ENCODE measurements at places on chromosomes 4 and X. TPM values are rescaled to one million over a fixed set of nuclear protein-coding genes. Genes with fewer than 3 reads are reported as not detected.
A peak's percentile ranks its signal among the peaks of the same experiment; 100 is the strongest.

Gene ADAD1
- not detected for total RNA-seq

GRCh38 chrX:132063334-132063733 lies 40.2 kb downstream of the STK26 start:
- DNase-seq: no peak

DNA sequence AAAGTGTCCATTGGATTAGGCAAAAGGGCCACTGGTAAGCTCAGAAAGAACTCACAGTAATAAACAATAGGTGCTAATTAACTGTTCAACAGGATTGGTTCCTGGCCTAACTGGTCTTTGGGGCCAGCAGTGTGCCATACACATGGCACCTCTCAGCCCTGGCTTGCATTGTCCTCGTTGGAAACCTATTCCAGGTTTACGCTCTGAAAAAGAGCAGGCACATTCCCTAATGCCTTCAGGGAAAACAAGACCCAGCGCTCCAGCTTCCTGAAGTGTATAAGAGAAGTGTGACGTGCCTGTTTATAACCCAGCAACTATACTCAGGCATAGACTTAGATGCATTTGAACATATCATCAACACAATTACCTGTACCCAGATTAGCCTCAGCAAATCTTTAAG lies 51.9 kb upstream of the RBM47 start:
- DNase-seq: no peak

GRCh38 chr4:106707776-106708463 lies 328.2 kb downstream of the DKK2 start:
- DNase-seq: no peak

Gene POU3F4
- total RNA-seq: not detected

GRCh38 chr4:82948647-82949204 lies 48.2 kb downstream of the THAP9 start:
- DNase-seq: peak; percentile 52

- no peak for DNase-seq
Observed at GRCh38 chrX:15413101-15413500, 28.9 kb upstream of the VEGFD start.

GRCh38 chr4:160038615-160039014 lies 935.7 kb downstream of the RAPGEF2 start:
- DNase-seq: no peak

Gene MAB21L2
- 11.7 TPM for total RNA-seq

Gene TCEANC
- 1.4 TPM for total RNA-seq

Gene MAGEC1
- total RNA-seq: not detected

GRCh38 chr4:10089346-10089745 lies 27.3 kb downstream of the WDR1 start:
- DNase-seq: no peak

DNA sequence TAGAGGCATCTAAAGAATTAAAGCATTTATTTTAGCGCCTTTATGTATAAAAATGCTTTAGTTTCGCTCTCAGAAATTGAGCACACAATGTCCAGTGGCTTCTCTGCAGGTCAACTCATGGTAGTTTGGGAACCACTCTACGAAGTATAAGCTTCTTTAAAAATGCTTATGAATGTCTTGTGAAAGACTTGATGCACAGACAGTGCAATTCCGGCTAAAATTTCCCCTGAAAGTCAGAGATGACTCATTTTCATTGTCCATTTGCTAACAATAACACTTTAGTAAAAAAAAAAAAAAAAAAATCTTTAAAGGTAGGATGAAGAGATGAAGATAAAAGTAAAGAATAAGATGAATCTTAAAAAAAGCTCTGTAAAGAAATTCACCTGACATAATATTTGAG lies 117.2 kb downstream of the PDHA2 start:
- DNase-seq: no peak

GRCh38 chr4:20456407-20456806 lies 204.7 kb downstream of the SLIT2 start:
- DNase-seq: peak; percentile 20

Gene GAGE2A
- total RNA-seq: not detected

GRCh38 chr4:36115312-36115711 lies 129.0 kb downstream of the ARAP2 start:
- no peak for DNase-seq

Gene ADH1A
- not detected for total RNA-seq

- DNase-seq: no peak
Observed at GRCh38 chr4:37728064-37728463, 41.9 kb upstream of the RELL1 start.

- no peak for DNase-seq
Observed at GRCh38 chrX:32987142-32987541, 224.2 kb downstream of the DMD start.

DNA sequence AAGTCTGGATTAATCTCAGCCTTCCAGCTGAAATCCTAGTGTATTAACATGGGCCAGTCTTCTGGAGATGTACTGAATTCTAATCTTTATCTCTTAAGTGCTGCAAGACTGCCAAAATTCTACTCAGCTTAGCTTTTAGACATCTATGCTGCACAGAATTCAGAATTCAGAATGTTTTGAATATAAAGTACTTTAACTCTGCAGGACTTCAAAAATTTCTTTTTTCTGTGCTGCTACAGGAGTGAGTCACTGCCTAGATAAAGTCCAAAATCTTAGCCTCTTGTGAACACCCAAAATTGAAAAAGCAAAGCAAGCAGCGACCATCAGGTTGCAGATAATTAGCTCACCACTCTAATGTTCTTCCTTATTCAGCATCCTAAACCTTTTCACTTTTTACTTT lies 1092.6 kb upstream of the PCDH10 start:
- peak; percentile 16 for DNase-seq

GRCh38 chr4:127936974-127937373 lies 28.0 kb downstream of the MFSD8 start:
- peak; percentile 30 for DNase-seq

DNA sequence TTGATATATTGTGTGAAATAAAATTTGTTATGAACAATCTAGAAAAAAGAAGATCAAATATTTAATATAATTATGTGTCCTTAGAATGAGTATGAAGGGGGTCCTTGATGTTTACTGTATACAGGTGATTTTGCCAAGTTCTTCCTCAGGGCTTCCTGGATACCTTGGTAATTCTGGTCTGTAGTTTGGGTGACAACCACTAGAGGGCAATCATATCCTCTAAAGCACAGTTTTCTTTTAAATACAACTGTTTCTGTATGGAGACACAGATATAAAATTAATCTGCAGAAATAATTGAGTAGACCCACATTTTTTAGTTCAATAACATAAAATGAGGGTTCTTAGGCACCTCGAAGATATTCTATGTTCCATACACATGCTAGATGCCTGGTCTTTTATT lies 157.7 kb downstream of the SPANXN1 start:
- DNase-seq: peak; percentile 15

GRCh38 chr4:23369331-23369730 lies 520.5 kb downstream of the PPARGC1A start:
- DNase-seq: no peak

GRCh38 chrX:54994668-54995351 lies 822 bp upstream of the PFKFB1 start:
- DNase-seq: no peak

Gene KCND1
- 0.28 TPM for total RNA-seq

GRCh38 chr4:5979981-5980380 lies 38.2 kb downstream of the C4orf50 start:
- DNase-seq: no peak

Gene POLN
- 0.72 TPM for total RNA-seq

GRCh38 chr4:15811703-15812337 lies 33.7 kb downstream of the CD38 start:
- DNase-seq: no peak

- peak; percentile 71 for DNase-seq
Observed at GRCh38 chr4:113760795-113761619, 531 bp downstream of the CAMK2D start.

DNA sequence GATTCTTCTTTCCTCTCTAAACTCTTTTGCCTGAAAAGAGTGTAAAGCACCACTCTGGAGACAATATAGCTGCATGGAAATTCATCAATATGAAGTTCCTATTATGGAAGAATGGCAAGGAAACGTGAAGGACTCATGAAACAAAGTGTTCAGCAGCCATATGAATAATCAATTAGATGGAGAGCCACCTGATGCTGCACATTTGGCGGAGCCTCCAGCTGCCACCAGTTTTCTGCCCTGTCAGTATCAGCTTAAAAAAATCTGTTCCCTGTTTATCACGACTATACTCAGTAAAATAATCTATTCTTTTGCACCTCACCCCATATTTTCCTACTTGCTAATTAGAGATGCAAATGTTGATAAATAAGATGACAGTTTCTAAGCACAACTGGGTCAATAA lies 276.0 kb downstream of the UNC5C start:
- no peak for DNase-seq

Gene GLUD2
- total RNA-seq: 1.6 TPM

Gene HTN3
- total RNA-seq: not detected

Gene PDZD4
- 0.28 TPM for total RNA-seq

DNA sequence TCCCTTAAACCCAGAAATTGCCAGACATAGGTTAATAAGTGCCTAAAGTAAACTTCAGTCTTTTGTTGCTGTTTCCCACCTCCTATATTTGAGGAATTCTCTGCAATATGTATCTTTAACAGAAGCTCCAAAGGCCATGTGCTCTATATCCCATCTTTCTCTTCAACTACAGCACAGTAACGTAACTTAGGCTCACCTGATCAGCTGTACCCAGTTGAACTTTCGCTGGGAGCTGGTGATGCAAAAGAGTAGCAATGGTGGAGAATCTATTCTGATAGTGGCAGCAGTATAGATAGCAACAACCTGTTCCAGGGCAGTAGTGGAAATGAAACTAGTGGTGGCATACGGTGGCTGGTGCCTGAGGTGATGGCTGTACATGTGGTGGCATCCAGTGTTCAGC lies 33.2 kb upstream of the YTHDC1 start:
- no peak for DNase-seq

- DNase-seq: no peak
Observed at GRCh38 chr4:37453999-37454800, 209.7 kb downstream of the NWD2 start.

GRCh38 chrX:40950546-40950945 lies 134.7 kb upstream of the USP9X start:
- DNase-seq: no peak

- no peak for DNase-seq
Observed at GRCh38 chr4:81562093-81562492, 90.4 kb upstream of the RASGEF1B start.

- DNase-seq: peak; percentile 80
Observed at GRCh38 chr4:38759113-38759789, 23.5 kb downstream of the TLR10 start.

DNA sequence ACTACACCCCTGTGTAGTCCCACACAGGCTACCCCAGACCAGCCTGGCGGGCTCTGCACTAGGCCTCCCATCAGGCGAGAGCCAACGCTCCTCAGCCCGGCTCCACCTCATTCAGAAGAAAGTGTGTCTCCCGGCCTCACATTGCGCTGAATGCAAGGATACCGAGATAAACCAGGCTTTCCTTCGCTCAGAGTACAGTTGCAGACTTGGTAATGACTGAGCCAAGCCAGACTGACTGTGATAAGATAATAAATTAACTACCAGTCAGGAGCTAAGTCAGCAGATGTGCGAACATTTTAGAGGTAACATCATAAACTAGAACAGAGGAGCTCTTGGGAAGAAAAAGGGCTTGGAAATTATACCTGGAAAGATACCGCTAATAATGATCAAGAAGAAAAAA lies 397.6 kb downstream of the TRIML1 start:
- DNase-seq: no peak

GRCh38 chrX:24277405-24277804 lies 36.5 kb downstream of the SUPT20HL2 start:
- DNase-seq: no peak

GRCh38 chr4:10046471-10046870 lies 25.2 kb upstream of the SLC2A9 start:
- no peak for DNase-seq

GRCh38 chrX:8721536-8721935 lies 10.4 kb downstream of the ANOS1 start:
- no peak for DNase-seq

GRCh38 chrX:143058120-143058519 lies 32.4 kb downstream of the SPANXN4 start:
- no peak for DNase-seq

DNA sequence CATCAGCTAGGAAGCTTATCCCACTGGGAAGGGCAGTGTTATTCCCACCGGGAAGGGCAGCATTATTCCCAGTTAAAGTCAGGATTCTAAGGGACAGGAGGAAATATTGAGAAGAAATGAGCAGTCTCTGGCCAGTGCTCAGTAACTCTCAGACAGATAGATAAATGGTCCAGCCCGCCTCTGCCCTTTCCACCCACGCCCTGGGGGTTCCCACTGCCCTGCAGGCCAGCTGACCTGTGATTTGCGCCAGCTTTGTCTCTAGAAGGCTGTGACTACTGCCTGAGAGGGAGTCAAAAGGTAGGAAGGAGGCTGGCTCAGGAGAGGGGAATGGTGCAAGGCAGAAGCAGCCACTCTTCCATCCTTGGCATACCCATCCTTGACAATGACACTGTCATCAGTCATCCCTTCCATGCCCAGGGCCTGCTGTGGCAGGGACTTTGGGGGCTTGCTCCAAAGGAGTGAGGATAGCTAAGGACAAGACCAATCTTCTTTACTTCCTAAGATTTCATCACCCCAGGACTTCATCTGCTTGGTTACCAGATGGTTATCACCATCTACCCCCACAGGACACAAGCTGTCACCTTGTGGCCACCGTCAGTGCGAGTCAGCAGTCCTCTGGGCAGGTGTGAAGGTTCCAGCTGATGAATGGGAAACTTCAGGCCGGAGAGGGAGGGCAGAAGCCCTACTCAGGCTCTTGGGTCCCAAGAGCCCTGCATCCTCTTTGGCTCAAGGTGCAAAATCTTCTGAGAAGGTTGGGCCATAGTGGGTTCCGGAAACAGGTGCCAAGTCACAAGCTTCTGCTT lies 49.5 kb downstream of the SEPSECS start:
- DNase-seq: no peak

- DNase-seq: no peak
Observed at GRCh38 chrX:77967631-77968030, 1.8 kb downstream of the PGAM4 start.

DNA sequence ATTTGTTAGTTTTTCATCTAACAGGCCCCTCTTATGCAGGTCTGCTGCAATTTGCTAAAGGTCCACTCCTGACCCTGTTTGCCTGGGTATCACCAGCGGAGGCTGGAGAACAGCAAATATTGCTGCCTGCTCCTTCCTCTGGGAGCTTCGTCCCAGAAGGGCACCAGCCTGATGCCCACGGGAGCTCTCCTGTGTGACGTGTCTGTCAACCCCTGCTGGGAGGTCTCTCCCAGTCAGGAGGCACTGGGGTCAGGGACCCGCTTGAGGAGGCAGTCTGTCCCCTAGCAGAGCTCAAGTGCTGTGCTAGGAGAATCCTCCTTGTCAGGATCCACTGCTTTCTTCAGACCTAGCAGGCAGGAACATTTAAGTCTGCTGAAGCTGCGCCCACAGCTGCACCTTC lies 30.5 kb downstream of the ATRX start:
- DNase-seq: no peak

Gene CBR4
- 4.5 TPM for total RNA-seq

- no peak for DNase-seq
Observed at GRCh38 chrX:15059474-15059873, 186.3 kb downstream of the MOSPD2 start.

Gene H2BW2
- total RNA-seq: not detected

Gene XAGE2
- not detected for total RNA-seq

GRCh38 chrX:45849261-45849862 lies 648.7 kb upstream of the DIPK2B start:
- peak; percentile 86 for DNase-seq

Gene CFAP47
- not detected for total RNA-seq
